Mesenteric fat pad (tissue), 1 donor: ENCODE measurements at places on chromosomes 7 and 10.

DNA sequence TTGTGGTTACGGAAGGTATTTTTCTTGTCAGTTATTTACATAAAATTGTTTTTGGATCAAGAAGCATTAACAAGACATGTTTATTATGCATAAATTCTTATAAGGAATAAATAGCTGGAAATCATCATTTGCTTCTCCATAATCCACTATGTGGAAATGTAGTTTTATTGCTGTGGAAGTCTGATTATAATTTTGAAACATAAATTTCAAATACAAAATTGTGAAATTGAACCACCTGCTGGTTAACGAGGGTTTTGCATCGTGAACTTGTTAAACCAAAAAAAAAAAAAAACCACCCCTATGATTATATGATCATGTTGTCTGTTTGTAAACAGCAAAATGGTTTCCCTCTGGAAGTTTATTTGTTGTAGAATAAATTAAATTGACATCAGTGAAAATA is 25.9 kb downstream of the ABRAXAS2 start:
- DNase-seq, result no peak

GRCh38 chr10:36761121-36761520 is 364.3 kb upstream of the ANKRD30A start:
- no peak for DNase-seq

GRCh38 chr7:79822620-79823240 is 311.9 kb upstream of the GNAI1 start:
- no peak for DNase-seq

DNA sequence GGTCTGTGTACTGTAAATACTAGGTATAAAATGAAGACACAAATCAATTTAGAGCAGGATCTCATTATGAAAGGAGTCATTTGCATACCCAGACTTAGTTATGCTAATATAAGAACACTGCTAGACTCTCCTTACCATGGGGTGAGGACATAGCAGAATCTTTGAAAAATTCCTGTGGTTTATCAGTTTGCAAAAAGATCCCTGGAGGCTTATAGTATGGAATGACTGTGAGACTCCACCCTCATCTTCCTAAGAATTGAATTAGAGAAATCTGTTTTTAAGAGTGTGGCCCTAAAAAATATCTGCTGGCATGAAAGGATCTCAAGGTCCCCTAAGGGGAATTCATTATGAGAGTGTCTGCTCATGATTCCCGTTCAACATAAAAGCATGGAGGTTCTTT is 63.2 kb downstream of the WNT2 start:
- no peak for DNase-seq

GRCh38 chr7:127766831-127767459 is 115.0 kb downstream of the SND1 start:
- DNase-seq, result no peak

DNA sequence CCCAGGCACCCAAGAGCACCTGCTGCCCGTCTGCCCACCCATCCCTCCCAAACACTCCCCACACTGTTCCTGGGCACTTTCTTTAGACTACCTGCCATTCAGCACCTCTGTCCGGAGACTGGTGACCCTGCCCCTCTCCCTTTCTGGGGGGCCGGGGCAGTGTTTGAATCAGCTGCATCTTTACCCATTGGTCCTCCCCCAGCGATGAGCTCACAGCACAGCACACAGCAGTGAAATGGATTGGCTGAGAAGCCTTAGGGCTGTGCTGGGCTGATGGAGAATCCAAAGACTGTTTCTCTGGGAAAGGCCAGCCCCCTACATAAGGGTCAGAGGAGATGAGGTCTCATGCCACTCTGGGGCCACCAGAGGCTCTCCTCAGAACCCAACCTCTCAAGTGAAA is 40.2 kb downstream of the VWA2 start:
- peak; percentile 47 for DNase-seq

DNA sequence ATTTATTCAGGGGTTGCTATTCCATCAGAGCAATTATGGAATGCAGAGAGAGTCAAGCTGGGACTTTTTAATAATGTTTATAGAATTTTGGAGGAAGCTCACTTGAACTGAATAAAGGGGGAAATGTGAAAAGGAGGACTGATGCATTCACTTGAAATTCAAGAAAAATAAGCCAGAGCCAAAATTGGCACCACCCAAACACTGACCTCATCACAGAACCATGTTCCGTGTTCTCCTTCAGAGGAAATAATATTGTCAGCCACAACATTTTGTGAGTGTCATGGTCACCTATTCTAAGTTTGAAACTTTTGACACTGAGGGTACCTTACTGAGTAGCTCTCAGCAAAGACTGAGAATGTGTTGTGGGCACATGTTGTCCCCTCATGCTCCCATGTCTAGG is 207.0 kb downstream of the ANK3 start:
- DNase-seq, result no peak

GRCh38 chr10:7288060-7288690 is 122.7 kb downstream of the SFMBT2 start:
- no peak for DNase-seq
